ENCODE measurements at places on chromosomes 11 and 22. TPM values are rescaled to one million over a fixed set of nuclear protein-coding genes. Genes with fewer than 3 reads are reported as not detected.

GRCh38 chr11:45157247-45158209 lies 11.1 kb downstream of the PRDM11 start:
- DNase-seq: no peak

- DNase-seq: no peak
These were observed 6.8 kb downstream of the CCDC188 start for GRCh38 chr22:20143883-20144665.

The PRR5L gene
- polyA plus RNA-seq: 16.5 TPM

The SLC22A9 gene
- polyA plus RNA-seq: not detected

The KCTD14 gene
- polyA plus RNA-seq: 4.8 TPM

DNA sequence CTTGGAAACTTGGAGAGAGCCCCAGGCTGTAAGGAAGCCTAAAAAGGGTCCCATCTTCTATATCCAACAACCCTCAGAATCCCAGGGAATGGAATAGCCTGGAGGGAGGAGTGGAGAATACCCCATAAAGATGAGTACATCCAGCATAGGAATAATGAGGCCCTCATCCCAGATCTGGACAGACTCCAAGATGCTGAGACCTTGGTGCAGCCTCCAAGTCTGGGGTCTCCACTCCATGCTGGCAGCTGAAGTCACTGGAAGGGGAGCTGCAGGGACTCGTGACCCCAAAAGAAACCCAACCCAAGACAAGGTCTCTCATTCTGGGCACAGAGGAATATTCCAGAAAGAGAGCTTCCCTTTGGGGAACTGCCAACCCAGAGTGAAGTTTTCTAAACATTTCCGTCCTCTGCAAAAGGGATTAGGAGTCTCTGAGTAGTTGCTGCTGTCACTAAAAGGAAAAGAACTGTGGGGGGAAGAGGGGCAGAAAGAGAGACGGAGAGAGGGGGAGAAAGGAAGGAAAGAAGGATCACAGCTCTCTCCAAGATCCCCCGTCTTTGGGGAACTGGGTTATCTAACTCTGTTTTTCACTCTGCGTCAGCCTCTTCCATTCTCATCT lies 589 bp downstream of the SCGB1A1 start:
- DNase-seq: no peak

- DNase-seq: no peak
These were observed 7.3 kb upstream of the SPINDOC start for GRCh38 chr11:63805844-63806415.
